ENCODE measurements at places on chromosomes 2 and 18.
A peak's percentile ranks its signal among the peaks of the same experiment; 100 is the strongest.

- DNase-seq: no peak
Measured at GRCh38 chr2:106144621-106145331, 49.3 kb downstream of the UXS1 start.

DNA sequence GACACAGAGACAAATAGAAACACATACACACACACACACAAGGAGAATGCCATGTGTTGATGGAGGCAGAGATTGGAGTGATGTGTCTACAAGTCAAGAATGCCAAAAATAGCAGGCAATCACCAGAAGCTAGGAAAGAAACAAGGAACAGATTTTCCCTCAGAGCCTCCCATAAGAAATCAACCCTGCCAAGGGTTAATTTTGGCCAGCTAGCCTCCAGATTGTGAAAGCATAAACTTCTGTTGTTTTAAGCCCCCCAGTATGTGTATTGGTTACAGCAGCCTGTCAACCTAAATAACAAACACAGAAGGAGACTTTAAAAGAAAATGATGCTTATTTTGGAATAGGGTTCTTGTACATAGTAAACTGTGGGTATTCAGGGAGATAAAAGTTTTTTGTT, 5.6 kb upstream of the STK39 start:
- DNase-seq: no peak

- no peak for DNase-seq
Measured at GRCh38 chr2:6919901-6920742, 2.9 kb downstream of the RNF144A start.

- DNase-seq: peak; percentile 7
Measured at GRCh38 chr2:112692495-112692911, 28.3 kb upstream of the NT5DC4 start.

DNA sequence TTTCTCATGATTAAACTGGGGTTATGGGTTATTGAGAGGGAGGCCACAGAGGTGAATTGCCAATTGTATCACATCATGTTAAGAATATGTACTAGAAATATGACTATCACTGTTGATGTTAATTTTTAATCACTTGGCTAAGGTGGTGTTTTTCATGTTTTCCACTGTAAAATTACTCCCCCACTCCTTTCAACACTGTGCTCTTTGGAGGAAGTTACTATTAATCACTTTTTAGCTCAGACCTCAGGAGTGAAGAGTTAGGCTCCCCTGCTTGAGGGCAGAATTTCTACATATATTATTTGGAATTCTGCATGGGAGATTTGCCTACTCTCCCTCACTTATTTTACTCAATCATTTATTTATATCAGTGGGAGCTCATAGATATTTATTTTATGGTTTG, 76.0 kb upstream of the OSR1 start:
- no peak for DNase-seq

- DNase-seq: peak; percentile 42
Measured at GRCh38 chr2:195657634-195658540, 861 bp downstream of the SLC39A10 start.

All from activated T-cell treated with anti-CD3 and anti-CD28 coated beads for 1 hour (primary cell).